ENCODE measurements at places on chromosomes 4 and X. TPM values are rescaled to one million over a fixed set of nuclear protein-coding genes. Genes with fewer than 3 reads are reported as not detected.

GRCh38 chrX:7215842-7216241 lies 67.9 kb upstream of the PUDP start:
- no peak for DNase-seq

GRCh38 chrX:84475101-84475500 lies 27.2 kb downstream of the HDX start:
- DNase-seq: no peak

GRCh38 chr4:165384186-165384585 lies 5.4 kb downstream of the CPE start:
- no peak for DNase-seq

GRCh38 chr4:57435300-57435699 lies 325.1 kb upstream of the IGFBP7 start:
- no peak for DNase-seq

GRCh38 chr4:85419103-85419502 lies 55.8 kb upstream of the ARHGAP24 start:
- no peak for DNase-seq

GRCh38 chrX:2572740-2573139 lies 72.0 kb upstream of the DHRSX start:
- DNase-seq: no peak

ABCE1 gene
- polyA plus RNA-seq: 62.2 TPM

GRCh38 chr4:180798036-180798577 lies 1445.1 kb upstream of the TENM3 start:
- DNase-seq: peak; percentile 1

DNA sequence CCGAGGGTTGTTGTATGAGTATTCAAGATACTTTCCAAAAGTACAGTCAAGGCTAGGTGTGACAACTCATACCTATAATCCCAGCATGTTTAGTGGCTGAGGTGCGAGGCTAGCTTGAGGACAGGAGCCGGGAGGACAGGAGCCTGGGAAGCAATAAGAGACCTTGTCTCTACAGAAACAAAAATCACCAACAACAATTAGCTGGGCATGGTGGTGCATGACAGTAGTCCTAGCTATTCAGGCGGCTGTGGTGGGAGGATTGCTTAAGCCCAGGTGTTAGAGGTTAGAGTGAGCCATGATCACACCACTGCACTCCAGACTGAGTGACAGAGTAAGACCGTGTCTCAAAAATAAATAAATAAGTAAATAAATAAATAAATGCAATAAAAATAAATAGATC lies 91.6 kb downstream of the TLL1 start:
- DNase-seq: no peak

DNA sequence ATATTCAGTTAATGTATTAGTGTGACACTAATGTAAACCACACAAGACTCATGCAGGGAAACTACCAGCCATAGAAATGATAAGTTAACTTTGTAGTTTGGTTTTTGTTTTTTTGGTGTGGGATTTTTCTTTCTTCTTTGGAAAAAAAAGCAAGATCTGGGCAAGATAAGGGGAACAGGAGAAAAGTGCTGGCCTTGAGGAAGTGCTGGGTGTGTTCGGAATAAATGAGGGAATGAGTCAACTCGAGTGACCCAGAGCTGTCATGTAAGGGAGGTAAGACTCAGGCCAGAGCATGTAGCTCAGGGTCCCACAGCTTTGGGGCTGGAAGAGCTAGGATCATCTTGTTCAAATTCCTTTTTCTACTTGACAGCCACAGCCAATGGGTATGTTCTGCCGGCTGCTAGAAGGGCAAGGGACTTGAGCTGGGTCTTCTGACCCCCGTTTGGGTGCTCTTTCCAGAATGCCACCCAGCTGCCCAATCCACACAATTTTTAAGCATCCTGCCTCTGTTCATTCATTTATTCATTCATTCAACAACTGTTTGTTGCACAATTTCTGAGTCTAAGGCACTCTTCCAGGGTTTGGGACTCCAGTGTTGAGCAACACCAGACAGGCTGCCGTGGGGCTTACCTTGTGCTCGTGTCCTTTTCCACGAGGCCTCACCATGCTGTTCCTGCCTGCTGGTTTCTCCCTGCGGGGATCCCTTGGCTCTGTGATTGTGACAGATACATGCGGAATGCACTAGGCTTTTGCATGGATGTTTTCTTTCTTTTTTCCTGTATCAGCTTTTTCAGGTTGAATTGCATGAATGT lies 54.5 kb downstream of the CLDN34 start:
- no peak for DNase-seq

GRCh38 chr4:150106886-150107285 lies 28.6 kb downstream of the DCLK2 start:
- no peak for DNase-seq

FGF5 gene
- 0.61 TPM for polyA plus RNA-seq

ANXA5 gene
- polyA plus RNA-seq: 258 TPM

CT45A10 gene
- not detected for polyA plus RNA-seq

DNA sequence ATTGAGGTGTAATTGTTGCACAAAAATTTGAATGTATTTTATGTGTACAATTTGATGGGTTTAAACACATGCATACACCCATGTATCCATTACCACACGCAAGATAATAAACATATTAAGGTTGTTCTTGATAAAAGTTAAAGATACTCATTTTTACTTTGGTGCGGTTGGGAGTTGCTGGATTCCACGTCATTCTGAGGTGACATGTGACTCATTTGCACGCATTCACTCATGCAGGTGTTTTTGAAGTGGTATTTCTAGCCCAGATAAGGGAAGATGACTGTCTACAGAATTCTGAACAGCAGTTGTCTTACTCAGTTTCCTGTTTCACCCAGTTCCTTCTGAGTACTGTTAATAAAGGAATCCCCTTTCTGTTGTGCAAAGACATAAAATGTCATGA lies 142.0 kb downstream of the RTL3 start:
- DNase-seq: no peak

TRIML2 gene
- polyA plus RNA-seq: not detected

CXCL13 gene
- polyA plus RNA-seq: 13.2 TPM

- no peak for DNase-seq
Observed at GRCh38 chrX:153667281-153667955, 6.2 kb downstream of the PNCK start.

DNA sequence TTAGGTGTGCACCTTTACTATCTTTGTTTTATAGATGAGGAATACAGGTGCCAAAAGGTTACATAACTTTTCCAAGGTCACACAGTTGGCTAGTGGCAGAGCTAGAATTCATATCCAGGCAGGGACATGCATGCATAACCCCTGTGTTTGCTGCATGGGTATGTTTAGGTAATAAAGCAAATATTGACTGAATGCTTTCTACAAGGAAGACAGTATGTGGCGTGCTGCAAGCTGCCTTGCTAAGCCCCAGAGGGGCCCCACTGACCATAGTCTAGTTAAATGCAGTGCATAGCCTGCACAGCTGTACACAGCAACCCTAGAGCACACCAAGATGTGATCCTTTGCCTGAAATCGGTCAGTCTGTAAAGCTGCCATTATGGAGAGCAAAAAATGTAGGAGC lies 320.5 kb upstream of the IGFBP7 start:
- DNase-seq: no peak

DNA sequence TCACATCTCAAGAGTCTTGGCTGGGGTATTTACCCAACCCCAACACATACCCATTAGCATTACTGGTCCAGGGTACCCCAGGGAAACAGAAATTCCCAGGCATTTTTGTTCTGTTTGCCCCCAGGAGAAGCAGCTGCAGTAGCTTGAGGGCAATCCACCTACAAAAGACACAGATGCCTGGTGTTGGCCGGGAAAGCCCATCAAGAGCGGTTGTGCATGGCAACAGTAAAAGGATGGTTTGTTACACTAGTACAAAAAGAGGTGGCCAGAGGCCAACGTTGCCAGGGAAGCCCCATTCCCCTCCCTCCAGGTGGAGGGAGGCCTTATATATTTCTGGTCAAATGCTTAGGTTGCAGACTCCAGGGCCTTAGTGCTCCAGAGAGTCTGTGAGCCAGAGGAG lies 637.8 kb downstream of the BCOR start:
- no peak for DNase-seq

DNA sequence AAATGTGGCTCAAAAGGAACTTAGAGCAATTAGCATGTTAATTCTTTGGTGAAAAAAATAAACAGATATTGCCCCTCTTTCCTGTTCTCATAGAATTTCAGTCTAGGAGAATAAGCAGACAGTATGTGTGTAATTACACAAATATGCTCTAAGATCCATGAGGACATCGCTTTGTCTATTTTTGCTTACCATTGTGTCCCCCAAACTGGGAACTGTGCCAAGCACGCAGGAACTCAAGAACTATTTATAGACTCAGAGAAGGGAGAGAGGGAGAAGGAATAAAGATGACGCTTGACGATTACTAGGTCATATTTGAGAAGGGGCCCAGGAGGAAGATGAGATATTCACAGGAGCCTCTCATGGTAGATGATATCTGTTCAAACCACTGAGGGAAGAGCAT lies 692.6 kb downstream of the RAB28 start:
- DNase-seq: no peak

DNA sequence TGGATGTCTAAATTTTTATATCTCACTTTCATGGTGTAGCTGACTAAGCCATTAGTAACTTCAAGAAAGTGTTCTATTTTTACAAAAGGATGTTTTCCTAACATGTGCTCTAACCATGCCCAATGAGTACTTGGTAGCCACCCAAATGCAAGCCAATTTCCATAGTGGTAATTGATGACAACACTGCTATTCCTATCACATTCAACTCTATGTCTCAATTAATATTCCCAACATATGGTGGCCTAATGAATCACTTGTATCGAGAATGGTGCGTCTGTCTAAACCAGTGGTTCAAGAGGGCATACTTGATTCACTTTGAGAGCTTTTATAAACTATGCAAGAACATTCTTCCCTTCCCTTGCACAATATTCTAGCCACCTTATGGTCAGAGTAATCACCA lies 112.9 kb upstream of the GPRIN3 start:
- DNase-seq: no peak

DNA sequence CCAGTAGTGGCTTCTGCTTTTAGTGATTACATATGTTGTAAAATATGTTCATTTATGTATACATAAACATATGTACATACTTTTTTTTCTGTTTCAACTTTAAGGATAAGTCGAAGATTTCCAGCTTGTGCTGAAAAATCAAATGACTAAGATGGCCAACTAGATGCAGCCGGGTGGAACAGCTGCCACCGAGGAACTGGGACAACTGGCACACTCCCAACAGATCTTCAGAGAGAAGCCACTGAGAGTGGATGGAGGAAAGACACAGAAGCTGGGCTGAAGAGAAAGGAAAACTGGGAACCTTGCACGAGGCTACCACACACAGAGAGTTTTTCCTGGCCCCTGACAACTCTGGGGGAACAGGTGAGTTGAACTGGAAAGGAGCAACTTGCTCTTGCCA lies 207.5 kb downstream of the FAM47B start:
- DNase-seq: no peak

NAP1L2 gene
- polyA plus RNA-seq: 0.54 TPM

GRCh38 chrX:153441981-153442380 lies 3.9 kb downstream of the TREX2 start:
- no peak for DNase-seq

DACH2 gene
- polyA plus RNA-seq: 0.99 TPM

DNA sequence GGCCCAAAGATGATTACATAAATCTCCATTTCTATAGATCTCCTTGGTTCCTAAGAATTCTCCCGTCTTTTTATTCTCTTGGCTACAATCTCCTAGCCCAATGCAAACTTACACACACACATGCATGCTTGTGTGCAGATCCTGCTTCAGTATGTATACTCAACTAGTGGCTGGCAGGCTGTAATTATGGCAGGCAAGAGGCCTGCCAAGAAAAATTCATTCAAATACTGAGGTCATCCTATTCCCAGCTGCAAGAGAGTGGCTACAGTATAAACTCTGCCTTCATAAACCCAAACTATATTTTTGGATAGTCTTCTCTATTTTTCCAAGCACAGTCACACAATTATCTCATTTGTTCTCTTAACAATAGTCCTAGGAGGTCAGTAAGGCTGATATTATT lies 95.2 kb downstream of the SHROOM4 start:
- no peak for DNase-seq

- no peak for DNase-seq
Observed at GRCh38 chr4:15392053-15392805, 35.6 kb upstream of the C1QTNF7 start.

- no peak for DNase-seq
Observed at GRCh38 chr4:100083289-100083688, 107.0 kb downstream of the DDIT4L start.

DNA sequence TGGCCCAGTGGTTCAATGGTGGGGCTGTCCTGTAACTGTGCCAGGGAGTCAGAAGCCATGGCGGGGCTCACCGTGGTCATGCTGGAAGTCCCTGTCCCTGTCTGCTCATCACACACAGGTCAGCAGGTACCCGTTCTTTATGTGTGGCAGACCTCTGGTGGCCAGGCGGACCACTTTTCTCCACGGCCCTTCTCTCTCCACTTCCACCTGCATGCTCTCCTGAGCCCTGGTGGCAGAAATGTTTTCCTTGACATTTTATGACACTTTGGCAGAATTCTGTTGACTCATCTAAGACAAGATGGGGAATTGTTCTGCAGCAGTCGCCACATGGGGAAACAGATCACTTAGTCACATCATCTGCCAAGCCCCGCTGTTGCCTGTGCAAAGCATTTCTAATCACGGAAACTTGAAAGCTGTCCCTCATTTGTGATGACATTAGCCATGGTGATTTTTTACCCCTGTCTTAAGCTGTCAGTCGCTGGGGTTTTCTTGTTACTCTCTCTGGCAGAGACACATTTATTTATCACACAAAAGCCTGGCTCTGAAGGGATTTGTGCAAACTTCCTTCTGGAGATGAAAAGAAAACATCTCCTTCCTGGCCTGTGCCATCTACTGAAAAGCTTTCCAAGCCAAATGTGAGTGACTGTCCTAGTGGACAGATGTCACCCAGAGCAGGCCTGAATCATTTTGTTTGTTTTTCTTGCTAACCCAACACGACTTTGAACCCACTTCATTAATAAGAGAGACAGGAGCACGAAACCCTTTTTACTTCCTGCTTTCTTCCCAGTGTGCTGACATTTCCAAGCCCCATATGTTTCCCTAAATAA lies 38.8 kb upstream of the STIM2 start:
- no peak for DNase-seq

- no peak for DNase-seq
Observed at GRCh38 chr4:59091146-59092142, 1981.3 kb upstream of the IGFBP7 start.

GRCh38 chr4:77040270-77040669 lies 35.5 kb downstream of the CCNI start:
- DNase-seq: no peak

GRCh38 chrX:36462142-36462541 lies 542.6 kb downstream of the CFAP47 start:
- no peak for DNase-seq

- no peak for DNase-seq
Observed at GRCh38 chrX:12240491-12240890, 102.2 kb downstream of the FRMPD4 start.

DNA sequence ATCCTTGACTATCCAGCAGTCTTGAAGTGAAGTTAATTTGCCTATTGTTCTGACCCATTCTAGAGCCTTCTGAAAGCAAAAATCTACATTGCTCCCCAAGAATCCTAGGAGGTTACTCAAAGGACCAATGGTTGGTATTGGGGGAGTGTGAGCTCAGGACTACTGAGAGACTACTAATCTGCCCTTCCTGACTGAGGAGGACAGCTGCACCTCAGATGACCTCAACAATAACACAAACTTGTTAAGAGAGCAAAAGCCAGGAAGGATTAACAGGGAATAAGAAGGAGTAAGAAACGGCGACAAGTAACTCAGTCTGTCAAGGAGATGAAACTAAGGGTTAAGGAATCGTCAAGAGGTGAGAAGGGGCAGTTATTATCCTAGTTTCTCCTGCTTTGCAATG lies 43.4 kb downstream of the IDS start:
- DNase-seq: no peak

FAM47E gene
- 1.5 TPM for polyA plus RNA-seq

All from forelimb muscle (tissue), 1 donor.